ENCODE measurements at places on chromosomes 1 and 21.

- no peak for DNase-seq
Observed at GRCh38 chr1:3735027-3735681, 17.1 kb upstream of the CCDC27 start.

GRCh38 chr1:201385299-201385891, 7.9 kb upstream of the TNNT2 start:
- no peak for DNase-seq

- DNase-seq, result peak; percentile 61
Observed at GRCh38 chr1:204408074-204408507, 3.5 kb downstream of the PPP1R15B start.

- no peak for DNase-seq
Observed at GRCh38 chr21:29647353-29647781, 292.4 kb downstream of the GRIK1 start.

- DNase-seq, result no peak
Observed at GRCh38 chr1:214146523-214146922, 134.4 kb upstream of the SMYD2 start.

GRCh38 chr1:212410231-212410820, 4.4 kb downstream of the PACC1 start:
- no peak for DNase-seq

DNA sequence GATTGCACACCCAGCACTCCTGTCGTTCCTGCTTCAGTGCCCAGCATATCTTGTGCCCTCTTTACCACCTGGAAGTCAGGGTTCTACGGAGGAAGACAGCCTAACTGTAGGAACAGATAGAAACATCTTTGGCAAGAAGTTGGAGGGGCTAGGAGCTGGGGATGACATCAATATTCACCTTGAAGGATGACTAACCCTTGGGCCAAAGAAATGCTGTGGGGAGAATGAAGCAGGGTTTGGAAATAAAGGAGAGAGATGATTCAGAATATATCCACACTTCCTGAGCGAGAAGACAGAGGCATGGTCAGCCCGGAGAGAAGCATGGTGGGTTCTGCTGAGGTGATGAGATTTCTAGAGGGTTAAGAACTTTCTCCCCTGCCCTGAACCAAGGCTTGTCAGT, 4.6 kb upstream of the NKAIN1 start:
- DNase-seq, result no peak

DNA sequence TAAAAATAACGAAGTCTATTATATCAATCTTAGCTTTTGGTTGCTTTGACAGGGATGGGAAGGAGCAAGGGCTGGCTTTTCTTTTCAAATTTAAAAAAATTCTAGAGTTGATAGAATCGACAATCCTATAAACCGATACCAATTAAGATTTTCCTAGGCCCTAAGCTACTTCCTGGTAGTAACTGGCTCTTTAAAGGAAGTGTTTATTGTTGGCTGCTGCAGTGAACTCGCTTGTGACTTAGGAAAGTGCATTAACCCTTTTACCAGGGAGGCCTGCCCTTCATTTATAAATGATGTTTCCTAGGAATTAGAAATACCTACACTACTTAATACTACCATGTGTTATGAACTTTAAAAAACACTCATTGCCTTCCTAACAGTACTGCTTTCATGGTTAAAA, 33.2 kb downstream of the ATP5PF start:
- DNase-seq, result no peak

DNA sequence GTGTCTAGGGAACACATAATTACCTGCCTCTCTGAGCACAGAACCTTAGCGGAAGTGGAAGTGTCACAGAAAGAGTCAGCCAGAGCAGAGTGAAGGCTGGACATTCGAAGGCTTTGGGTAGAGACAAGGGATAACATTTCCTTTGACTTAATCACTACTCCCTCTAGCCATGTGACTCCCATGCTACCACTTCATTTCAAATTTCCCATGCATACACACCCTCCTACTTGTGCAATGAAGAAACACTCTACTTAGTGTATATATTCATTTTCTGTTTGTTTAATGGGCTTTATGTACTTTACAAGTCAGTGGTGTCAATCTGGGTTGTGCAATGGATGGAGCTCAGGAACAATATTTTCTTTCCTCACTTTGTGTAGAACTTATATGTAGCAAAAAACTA, 6.9 kb downstream of the ANKRD35 start:
- DNase-seq, result no peak

All from hypothalamus (tissue), 51 donors.